ENCODE measurements at places on chromosomes 2 and 18.

DNA sequence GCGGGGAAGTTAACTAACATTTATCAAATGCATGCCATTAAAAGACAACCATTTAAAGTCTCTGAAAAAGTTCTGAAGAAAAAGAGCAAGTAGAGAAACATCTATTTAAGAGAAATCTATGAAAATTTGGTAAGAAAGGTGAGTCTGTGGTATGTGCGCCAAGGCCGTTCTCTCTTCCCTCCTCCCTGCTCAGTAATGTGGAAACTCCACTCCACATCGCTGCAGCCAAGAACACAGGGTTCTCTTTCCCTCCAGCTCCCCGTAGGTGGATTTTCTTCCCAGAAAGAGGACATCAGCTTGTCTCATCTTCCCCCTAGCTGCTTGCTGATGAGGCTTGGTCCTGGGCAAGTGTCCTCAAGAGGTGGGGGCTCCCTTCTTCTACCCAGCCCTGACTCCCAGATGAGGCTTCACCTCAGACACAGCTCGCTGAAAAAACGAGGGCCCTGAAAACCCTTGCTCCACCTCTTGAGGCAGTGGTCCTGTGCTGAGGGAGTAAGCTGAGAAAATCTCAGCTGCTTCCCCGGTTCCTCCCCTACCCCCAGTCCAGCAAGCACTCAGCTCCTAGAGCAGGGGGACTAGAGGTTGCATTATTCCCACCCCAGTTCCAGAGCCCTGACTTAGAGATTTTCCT, 45.8 kb upstream of the PTPRM start:
- no peak for DNase-seq

GRCh38 chr2:55175254-55176093, 56.6 kb downstream of the CLHC1 start:
- no peak for DNase-seq

DNA sequence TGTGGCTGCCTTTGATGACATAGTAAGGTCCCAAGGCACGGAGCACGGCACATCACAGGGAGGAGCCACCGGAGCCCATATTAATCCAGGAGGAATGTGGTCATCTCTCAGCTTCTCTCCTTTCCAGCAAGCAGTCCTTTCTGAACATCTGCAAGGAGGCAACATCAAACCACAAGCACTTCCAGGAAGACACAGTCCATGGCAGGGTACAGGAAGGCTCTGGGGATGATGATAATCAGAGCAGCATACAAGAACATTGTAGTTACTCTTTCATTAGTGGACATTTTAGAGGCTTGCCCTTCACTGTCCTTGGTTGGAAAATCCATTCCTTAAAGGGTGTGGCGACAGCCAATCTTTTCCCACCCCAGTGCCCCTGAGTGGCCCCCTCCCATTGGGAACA, 31.1 kb downstream of the YPEL5 start:
- DNase-seq: no peak

DNA sequence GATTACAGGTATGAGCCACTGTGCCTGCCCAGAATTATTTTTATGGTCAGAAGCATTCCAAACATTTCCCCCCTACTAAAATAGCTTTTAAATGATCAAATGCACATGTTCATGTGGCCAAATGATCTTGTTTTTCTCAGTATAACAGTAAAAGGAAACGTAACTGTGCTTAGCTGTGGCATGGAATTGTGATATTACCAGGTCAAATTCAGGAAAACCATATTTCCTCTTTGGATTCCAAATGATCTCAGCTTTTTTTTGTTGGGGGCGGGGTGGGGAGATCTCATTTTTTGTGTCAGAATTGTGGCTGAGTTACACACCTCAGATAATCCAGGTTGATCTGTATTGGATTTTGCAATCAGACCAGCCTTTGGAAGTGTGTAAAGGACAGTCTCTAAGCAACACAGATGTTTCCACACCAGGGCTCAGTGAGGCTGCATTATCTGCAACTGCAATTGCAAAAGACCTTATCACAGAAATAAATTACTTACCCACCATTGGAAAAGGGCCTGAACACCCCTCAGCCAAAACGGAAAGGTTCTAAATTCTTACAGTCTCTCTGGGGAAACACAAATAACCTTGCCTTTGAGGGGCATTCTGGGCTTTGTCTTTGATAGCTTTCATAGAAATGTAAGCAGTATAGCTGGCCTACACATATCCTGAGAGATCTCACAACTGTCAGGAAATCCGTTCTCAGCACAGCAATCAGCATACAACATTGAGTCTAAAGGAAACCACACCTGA, 8.4 kb downstream of the CASP10 start:
- no peak for DNase-seq

GRCh38 chr2:100071335-100072043, 70.9 kb downstream of the AFF3 start:
- DNase-seq: no peak

- no peak for DNase-seq
These were observed 32.3 kb upstream of the ZBTB7C start for GRCh38 chr18:48441405-48441881.

DNA sequence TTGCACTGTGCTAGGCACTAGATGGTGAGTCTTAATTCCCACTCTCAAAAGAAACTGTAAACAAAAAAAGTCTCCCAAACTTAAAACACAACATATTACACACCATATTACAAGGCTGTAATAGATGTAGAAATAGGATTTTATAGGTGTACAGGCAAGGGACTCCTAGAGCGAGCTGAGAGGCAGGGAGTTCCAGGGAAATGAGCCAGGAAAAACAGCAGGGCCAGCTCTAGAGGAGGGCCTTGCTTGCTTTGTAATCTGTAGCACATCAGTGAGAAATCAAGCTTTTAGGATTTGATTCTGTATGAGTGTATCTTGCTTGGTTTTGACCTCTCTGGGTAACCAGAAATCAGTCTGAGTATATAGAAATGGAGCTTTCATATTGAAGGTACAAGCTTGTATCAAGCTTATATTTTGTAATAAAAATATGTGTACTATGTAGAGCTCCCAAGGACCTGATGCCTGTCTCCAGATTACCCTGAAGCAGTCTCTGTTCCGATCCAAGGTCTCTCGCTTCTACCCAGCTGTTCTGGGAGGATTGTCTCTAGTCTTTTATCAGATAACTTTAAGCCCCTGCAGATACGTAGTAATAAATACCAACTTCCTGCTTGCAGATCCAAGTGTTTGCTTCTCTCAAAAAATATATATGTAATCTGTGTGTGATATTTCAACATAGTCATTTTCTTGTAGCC, 73.0 kb downstream of the MYO1B start:
- no peak for DNase-seq

GRCh38 chr2:51153236-51153635, 121.3 kb upstream of the NRXN1 start:
- no peak for DNase-seq

- peak; percentile 80 for DNase-seq
These were observed 217.2 kb downstream of the TNS1 start for GRCh38 chr2:217785544-217786045.

- DNase-seq: no peak
These were observed 154.0 kb downstream of the INHBB start for GRCh38 chr2:120499784-120500495.

GRCh38 chr2:17429130-17429529, 89.1 kb downstream of the RAD51AP2 start:
- DNase-seq: no peak
